ENCODE measurements at places on chromosomes 4 and X.

GRCh38 chrX:6821730-6822129 lies 286.8 kb upstream of the VCX3A start:
- DNase-seq, result no peak

DNA sequence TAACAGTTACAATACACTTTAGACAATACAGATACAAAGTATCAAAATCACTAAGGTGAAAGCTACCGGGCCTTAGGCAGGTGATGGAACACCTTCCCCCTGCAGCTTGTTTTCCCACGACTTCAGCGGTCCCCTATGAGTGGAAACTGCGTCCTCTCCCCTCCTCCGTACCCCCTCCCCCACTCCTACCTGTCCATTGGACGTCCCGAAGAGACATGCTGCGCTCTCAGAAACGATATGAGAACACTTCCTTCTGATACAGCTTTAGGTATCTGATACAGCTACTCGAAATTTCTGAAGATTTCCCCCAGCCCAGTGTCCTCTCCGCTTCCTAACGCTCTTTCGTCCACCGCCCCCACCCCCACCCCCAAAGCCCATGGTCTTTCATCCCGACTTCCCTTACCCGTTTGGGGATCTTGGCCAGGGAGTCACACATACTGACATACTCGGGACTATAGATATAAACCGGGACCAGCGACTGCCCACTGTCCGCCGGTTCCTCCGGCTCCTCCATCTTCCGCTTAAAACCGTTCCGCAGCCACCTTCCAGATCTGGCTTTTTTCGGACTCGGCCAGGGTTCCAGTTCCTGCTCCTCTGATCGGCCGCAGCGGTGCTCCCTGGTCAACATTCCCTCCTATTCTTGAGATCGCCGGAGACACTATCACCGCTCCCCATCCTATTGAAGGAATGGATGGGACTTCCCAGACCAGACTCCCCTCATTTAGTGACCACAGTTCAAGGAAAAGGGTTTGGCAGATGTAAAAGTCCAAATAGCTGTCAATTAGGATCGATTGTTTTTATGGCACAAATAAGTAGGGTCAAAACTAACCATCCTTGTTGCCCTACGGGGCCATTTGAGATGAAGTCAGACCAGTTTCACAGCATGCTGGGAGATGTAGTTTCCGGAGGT lies at the start of gene HDAC8:
Gene HDAC8 (minus strand): TSS at position 596 of the 910 bp plus-strand sequence. CDS start 82 bp downstream, at position 514.
- peak; percentile 66 for DNase-seq

GRCh38 chr4:153223930-153224329 lies 19.7 kb downstream of the TRIM2 start:
- DNase-seq, result no peak

DNA sequence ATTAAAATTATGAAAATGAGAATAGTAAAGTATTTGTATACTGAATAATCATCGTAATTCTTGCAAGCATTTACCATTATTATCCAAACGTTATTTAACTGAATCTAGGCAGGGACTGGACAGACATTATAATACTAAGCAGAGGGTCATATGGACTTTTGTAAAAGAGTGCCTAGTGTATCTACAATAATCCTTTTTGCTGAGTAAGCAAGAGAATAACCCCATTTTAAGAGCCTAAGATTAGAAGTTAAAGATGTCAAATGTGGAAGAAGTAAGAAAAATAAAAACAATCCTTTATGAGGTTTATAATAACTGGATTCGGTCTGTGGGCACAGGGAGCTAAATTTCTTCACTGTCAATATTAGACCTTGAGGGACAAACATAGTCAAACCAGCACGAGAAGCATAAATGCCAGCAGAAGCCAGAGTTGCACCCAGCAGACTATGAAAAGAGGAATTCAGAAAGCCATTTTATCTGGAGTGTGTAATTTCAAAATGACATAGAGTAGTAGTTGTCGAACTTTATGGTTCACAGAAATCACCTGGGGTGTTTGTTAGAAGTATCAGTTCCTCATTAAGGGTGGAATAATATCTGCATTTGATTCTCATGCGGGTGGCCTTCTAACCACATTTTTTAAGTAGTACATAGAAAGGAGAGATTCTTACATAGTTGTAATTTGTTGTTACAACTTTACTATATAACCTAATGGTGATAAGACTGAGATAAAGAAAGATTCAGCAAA lies 39.7 kb upstream of the DCLK2 start:
- no peak for DNase-seq

DNA sequence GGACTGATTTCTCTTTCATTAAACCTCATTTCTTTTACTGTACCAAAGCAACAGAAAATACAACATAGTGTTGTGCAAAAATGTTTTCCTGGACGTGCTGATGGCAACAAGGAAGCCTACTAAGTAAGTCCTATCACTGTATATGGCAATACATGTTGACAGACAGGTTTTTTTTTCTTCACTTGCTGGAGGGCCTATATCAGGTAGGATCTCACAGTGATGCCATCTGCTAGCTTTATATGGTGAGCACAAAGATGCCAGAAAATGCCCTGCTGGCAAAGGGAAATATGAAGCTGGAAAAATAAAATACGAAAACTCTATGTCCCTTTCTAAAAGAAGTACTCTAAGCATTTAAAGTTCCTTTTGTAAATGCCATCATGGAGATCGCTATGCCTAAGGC lies 119.0 kb upstream of the PDLIM3 start:
- no peak for DNase-seq

- no peak for DNase-seq
Observed at GRCh38 chr4:74456849-74457395, 12.0 kb downstream of the AREG start.

DNA sequence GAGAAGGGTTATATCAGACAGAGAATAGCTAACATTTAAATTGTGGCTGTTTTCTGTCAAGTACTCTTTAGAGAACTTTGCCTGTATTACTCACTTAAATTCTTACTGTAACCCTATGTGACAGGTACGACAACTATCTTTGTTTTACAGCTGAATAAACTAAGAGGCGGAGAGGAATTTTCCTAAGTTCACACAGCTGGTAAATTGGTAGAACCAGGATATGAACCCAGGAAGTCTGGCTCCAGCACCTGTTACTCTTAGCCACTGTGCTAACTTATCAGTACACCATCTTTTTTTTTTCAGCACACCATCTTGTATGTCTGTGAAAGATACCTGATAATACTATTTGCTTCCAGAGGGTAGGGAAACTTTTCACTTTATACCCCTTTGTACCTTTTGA lies 2.0 kb upstream of the SYP start:
- no peak for DNase-seq

- DNase-seq, result no peak
Observed at GRCh38 chr4:38867478-38868058, at the start of gene FAM114A1. TSS of gene FAM114A1 (plus strand) at chr4:38867806. CDS start at chr4:38878079, 10,273 bp downstream.

DNA sequence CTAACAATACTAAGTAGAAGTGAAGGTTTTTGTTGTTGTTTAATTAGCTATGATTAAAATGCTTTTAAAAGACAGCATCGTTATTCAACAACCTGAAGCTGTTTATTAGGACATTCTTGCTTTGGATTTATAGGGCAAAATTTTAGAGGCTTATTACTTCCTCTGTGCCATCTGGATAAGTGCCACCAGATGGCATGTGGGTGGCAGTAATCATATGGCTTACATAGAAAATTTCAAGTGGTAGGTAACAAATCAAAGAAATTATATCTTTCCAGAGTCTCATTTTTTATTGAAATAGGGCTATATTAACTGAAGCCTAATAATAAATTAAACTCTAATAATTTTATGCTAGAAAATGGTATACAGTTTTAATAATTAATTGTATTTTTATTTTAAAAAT lies 83.3 kb upstream of the HTR2C start:
- no peak for DNase-seq

- DNase-seq, result no peak
Observed at GRCh38 chrX:104459796-104460195, 106.2 kb upstream of the IL1RAPL2 start.

- no peak for DNase-seq
Observed at GRCh38 chr4:7173841-7174449, 18.4 kb upstream of the SORCS2 start.

DNA sequence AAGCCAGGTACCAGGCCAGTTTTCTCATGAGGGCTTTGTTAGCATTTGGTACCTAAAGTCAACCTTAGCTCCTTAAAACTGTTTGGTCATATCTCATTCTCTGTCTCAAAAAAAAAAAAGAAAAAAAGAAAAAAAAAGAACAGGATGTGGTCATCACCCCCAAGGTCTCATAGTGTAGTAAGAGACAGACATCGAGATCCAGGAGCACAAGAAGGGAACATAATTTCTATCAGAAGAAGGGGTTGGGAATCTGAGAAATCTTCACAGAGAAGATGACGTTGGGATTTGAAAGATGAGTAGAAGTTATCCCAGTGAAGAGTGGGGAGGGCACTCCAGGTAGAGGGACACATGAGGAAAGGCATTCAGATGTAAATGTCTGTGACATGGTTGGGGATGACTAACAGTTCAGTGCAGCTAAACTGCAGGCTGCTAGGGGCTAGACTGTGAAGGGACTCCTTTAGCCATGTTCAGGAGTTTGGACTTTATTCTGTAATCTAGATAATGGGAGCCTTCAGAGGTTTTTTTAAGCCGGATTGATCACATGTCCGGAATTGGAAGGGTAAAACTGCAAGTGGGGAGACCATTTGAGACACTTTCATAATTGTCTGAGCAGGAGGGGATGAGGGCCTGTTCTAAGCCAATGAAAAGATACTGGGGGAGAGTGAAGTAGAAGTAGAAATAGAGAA lies 26.9 kb upstream of the GJB1 start:
- peak; percentile 26 for DNase-seq

DNA sequence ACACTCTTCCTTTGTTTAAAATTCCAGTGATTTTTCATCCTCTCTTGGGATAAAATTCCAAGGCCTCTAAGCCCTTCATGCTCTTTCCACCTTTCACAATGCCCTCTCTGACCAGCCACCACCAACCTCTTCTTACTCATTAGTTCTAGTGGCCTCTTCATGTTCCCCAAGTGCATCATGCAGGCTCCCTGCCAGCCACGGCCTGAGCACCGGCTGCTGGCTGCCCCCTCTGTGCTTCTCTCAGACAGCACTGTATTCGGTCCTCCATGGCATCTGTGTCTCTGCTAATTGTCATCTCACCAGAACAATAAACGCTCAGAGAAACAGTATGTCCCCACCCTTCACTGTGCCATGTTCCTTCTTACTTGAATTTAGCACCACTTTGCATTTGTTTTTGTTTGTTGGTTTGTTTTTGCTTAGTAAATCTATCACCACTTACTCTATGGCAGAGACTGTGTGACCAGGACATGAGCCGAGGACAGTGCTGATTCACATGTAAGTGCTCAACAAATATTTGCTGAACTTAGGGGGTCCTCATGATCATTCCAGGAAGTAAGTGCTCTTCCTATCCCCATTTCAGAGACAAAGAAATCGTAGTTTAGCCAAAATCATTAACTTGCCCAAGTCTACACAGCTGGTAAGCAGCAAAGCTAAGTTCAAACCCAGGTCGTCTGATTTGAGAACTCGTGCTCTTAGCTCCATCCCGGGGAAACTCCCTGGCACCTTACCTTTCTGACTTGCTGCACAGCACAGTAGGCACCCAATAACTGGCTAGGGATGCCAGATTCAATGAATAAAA lies 77.1 kb upstream of the UCP1 start:
- DNase-seq, result no peak

- no peak for DNase-seq
Observed at GRCh38 chrX:87924619-87925018, 407.0 kb downstream of the KLHL4 start.

DNA sequence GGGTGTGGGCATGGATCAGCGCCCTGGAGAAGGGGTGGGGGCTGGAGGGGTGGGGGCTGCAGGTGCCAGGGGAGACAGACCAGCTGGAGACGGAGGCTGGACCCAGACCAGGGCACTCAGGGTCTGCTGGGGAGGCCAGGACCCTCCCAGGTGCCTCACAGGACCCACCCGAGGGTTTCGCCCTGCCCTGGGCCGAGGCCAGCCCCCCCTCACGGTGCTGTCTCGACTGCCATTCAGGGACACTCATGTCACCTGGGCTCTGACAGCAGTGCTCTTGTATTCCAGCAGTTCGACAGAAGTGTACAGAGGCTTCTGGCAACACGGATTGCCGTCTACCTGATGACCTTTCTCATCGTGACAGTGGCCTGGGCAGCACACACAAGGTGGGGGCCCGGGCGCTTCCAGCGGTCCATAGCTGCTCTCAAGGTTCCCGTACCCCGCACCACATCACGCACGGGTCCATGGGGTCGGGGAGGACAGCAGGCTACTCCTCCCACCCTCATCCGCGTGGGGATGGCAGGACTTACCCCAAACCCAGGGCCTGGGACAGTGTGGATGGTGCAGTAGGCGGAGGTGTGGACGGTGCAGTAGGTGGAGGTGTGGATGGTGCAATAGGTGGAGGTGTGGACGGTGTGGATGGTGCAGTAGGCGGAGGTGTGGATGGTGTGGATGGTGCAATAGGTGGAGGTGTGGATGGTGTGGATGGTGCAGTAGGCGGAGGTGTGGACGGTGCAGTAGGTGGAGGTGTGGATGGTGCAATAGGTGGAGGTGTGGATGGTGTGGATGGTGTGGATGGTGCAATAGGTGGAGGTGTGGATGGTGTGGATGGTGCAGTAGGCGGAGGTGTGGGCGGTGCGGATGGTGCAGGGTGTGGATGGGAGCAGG lies 18.1 kb downstream of the TMEM175 start:
- DNase-seq, result peak; percentile 0

GRCh38 chr4:10947898-10948297 lies 263.3 kb upstream of the CLNK start:
- no peak for DNase-seq

- no peak for DNase-seq
Observed at GRCh38 chr4:40455340-40455902, 120.3 kb downstream of the CHRNA9 start.

GRCh38 chr4:110612631-110613269 lies 10.1 kb downstream of the PITX2 start:
- DNase-seq, result no peak

GRCh38 chrX:29447867-29448266 lies 767.5 kb upstream of the MAGEB2 start:
- no peak for DNase-seq

DNA sequence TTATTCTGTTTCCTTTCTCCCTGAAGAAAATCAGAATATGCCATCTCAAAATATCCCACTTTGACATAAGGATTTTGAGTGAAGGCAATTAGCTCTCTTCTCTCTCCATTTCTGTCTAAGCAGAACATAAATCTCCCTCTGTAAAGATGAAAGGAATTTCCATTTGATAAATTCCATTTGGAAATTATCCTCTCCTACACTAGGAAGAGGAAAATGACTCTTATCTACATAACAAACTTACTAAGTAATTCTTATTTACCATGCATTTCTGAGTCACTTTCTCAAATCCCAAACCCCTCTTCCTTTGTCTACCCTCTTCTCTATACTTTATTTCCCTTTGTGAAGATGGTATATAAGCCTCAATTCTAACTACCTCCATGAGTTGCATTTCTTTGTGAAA lies 11.4 kb downstream of the TBCK start:
- DNase-seq, result no peak

All from activated naive CD4-positive, alpha-beta T cell treated with anti-CD3 and anti-CD28 coated beads for 36 hours (primary cell).